T-helper 9 cell (primary cell): ENCODE measurements at places on chromosomes 4 and X.

GRCh38 chr4:16051132-16051531, 32.7 kb downstream of the PROM1 start:
- no peak for DNase-seq

DNA sequence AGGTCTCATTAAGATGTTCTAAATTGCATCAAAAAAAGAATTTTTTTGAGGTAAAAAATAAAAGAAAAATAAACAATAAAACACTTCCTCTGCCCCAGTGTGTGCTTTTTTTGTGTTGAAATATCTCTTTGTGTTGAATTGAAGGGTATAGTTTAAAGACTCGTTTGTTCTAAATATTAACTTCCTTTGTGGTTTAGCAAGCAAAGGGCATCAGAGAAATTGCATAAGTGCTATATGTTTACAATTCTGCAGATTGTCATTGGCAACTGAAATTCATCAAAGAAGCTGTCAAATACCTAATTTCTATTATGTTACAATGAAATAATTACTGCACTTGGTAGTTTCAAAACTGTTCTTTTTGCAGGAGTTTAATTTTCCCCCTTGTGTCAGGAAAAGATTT, 260.5 kb downstream of the DKK2 start:
- no peak for DNase-seq

DNA sequence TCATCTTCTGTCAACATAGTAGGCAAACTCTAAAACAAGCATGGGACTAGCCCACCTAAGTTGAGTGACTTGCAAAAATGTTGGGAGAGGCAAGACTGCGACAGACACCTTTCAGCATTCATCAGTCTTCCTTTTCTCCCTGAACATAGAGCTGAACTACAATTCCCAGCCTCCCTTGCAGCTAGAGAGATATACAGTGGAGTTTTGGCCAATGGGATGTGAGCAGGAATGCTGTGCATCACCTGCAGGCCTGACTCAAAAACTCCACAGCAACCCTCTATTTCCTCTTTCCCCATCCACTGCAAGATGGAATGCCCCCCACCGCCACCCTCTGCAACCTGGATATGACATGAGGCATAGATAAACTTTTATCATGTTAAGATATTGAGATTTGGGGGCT, 66.5 kb downstream of the PDHA1 start:
- DNase-seq = no peak

GRCh38 chr4:94582517-94582916, 130.8 kb downstream of the PDLIM5 start:
- DNase-seq = no peak

DNA sequence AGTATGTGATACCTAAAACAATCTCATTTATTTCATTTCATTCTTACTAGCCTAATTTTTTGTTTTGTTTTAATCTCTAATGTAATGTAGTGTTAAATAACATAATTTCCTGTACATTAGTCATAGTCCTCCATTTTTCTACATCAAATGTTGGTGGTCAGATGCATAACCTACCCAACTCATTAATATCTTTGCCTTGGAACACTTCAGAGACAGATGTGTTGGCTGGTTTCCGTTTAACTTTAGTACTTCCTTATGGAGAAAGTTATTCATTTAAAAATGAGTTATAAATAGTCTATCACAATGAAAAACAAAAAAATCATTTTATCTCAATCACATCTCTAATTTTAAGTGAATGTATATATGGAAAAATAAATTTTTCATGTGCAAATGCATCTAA, 190.2 kb downstream of the ANTXR2 start:
- DNase-seq = no peak

DNA sequence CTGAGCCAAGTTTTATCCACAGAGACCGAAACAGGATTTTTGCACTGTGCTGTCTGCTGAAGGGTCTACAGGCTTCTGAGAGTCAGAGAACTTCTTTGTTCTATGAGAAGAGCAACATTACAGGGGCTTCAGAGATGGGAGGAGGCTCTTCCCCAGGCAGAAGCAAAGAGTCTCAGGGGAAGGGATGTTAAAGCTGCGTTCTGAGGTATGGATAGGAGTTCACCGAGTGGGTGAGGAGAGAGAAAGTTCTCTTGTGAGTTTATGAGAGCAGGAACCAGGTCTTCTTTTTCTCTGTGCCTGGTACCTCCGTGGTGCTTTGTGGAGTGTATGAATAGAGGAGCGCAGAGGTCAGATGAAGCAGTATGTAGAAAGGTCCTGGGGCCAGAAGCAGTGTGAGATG, 155.1 kb downstream of the PDGFRA start:
- no peak for DNase-seq

DNA sequence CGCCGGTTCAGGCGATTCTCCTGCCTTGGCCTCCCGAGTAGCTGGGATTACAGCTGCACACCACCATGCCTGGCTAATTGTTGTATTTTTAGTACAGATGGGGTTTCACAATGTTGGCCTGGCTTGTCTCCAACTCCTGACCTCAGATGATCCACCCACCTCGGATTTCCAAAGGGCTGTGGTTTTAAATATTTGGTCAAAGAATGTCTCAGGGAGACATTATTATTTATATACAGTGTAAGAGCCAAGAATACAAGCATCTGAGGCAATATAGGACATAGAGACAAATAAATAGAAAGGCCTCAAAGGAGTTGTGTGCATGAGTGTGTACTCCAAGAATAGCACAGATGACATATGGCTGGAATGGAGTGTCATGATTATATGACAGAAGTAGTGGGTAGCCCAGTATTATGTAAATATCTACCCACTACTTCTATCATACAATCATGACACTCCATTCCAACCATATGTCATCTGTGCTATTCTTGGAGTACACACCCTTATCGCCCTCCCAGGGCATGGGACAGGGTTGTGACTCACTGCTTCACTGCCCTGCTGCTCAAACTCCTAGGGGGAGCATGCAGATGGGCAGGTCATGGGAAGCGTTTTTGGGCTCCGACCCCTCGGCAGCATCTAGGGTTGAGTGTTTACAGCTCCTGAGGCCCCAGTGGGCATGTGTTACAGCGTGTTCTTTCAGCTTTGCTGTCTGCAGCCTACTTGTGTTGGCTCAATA, 1649.8 kb upstream of the PCDH10 start:
- no peak for DNase-seq

DNA sequence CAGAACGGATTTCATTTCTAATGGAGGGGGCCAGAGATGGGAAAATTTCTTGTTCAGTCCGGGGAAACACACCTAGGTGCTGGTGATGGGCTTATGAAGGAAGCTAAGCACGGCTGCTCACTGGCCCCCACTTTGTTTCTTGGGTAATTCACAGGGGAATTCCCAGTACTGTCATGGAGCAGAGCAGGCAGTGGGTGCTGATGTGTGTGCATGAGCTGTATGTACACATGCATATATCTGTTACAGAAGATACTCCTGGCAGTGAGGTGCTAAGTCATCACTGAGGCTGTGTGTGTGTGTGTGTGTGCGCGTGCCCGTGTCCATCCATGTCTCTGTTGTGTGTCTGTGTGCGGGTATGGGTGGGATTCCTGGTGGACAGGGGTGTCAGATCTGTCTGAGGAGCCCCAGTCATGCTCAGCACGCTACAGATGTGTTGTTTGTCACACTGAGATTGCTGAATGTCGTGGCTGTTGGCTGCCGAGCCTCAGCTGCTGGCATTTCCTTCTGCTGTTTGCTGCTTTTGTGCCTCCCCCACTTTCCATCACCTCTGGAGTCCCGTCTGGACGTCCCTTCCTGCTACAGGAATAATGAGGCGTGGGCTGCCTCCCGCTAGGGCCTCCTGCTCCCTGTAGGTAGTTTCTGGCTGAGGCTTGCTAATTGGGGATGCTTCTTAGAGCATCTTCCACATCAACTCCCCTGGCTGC, 53.3 kb downstream of the JADE1 start:
- DNase-seq = peak; percentile 17

- DNase-seq = no peak
Observed at GRCh38 chr4:51855751-51856150, 12.8 kb downstream of the DCUN1D4 start.

GRCh38 chrX:37349221-37350033, at the start of gene PRRG1:
Gene PRRG1 (plus strand): TSS chrX:37349364. CDS start chrX:37406250, 56,886 bp downstream.
- no peak for DNase-seq

GRCh38 chr4:25767877-25768725, 94.7 kb downstream of the SEL1L3 start:
- no peak for DNase-seq

GRCh38 chrX:137747244-137748043, 181.5 kb downstream of the ZIC3 start:
- no peak for DNase-seq

DNA sequence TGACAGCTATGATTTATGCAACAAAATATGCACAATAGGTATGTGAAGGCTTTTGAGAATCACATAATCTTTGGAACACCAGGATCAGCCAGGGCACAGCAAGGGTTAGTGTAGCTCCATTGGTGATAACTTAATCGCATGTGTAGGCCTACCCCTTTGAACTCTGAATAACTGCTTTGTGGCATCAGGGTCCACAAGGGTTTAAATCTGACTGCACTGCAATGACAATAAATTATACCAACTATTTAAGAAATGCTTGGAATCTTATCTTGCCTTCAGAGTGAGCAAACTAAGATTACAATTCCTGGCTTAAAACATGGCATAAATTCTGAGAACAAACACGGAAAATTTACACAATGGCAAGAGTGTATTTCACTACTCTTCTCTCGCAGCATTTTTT, 245.8 kb downstream of the FBXO8 start:
- no peak for DNase-seq
